ENCODE measurements at places on chromosomes 16 and 17.
A peak's percentile ranks its signal among the peaks of the same experiment; 100 is the strongest.

- no peak for DNase-seq
Observed at GRCh38 chr16:27191352-27191924, 11.9 kb upstream of the KDM8 start.

- DNase-seq = no peak
Observed at GRCh38 chr16:13766334-13766733, 153.6 kb upstream of the ERCC4 start.

DNA sequence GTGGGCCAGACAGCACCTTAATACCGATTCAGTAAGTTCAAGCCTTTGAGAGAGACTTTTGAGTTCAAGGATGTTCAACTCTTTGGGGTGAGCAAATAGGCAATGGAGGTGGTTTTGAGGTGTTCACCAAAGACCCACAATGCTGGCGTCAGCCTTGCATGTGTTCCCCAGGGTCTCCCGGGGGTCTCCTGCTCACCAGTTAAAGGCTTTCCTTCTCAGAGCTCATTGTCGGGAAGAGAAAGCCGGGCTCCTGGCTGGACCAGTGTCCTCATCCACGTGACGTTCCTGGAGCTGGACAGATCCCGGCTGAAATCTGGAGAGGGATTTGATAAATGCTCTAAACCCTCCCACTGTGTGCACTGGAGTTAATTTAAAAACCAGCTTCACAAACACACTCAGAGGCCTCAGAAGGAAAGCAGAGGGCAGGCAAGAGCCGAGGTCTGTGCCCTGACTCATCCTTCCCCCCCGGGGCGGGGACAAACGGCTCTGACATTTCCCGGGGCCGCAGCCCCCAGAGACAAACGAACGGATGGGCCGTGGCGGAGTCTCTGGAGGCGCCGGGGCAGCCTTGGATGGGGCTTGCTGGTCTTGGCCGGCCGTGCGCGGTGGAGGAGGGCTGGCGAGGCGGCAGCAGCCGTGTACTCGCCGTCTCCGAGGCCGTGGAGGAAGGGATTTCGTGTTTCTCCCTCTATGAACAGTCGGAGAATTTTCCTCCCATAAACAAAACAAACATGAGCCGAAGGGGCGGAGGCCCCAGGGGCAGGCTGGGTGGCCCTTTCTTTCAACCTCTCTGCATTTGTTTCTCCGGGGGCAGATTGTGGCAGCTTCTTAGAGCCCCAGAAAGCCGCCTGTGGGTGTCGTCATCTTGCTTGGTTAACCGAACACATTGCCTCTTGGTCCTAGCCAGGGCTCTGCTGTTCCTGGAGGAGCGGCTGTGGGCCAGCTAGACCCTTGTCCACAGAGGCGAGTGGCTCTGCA lies 94.2 kb downstream of the NTN1 start:
- peak; percentile 47 for DNase-seq

DNA sequence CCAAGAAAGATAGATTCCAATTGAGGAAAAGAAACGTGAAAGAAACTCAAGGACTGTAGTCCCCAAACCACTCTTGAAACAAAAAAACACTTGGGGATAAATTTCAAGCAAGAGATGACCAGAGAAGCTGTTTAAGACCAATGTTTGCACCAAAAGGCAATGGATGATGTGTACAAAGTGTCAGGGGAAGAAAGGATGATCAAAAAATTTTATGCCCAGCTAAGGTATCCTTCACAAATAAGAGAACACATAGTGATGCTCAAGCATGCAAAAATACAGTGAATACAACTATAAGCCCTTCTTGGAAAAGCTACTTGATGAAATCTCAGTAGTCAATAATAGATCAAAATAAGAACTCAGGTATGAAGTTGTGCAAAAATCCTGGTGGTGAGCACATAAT lies 281.1 kb downstream of the CEP112 start:
- no peak for DNase-seq
